ENCODE measurements at places on chromosomes 11 and 22. TPM values are rescaled to one million over a fixed set of nuclear protein-coding genes. Genes with fewer than 3 reads are reported as not detected.

GRCh38 chr22:45866646-45867117 is 110.3 kb downstream of the WNT7B start:
- no peak overlapping the region for H3K4me3 ChIP-seq
- H3K4me1 ChIP-seq: peaks cover 5% of the 10 kb centered on the region
- H3K27ac ChIP-seq: no peak overlapping the region
- H3K36me3 ChIP-seq: no peaks in the 10 kb centered on the region
- H3K27me3 ChIP-seq: peaks cover 23% of the 10 kb centered on the region

GRCh38 chr11:83601914-83602527 is 315.9 kb upstream of the CCDC90B start:
- no peak for DNase-seq
- no peak overlapping the region for H3K4me3 ChIP-seq
- H3K36me3 ChIP-seq: no peaks in the 10 kb centered on the region
- no peaks in the 10 kb centered on the region for H3K4me1 ChIP-seq

DNA sequence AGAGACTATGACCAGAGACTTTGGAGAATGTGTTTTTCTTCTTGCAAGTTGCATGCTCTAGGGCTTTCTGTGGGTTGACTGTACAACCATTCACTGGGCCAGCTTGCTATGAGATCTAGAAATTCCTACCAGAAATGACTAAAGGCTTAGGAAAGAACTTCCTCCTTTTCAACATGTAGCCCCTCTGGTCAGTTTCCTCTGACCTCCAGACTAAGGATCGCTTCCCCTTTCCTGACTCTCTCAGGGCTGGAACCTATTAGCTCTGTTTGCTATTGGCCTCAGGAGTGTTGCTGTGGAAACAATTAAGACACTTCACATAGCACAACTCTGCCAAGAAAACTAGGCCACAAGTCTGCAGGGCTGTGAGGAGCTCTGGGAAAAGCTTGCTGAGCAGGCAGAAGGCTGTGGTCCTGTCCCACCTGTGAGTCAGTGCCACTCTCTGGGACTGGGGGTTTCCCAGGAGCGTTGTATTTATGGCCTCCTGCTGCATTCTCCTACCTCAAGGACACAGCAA is 10.7 kb downstream of the CRY2 start:
- H3K36me3 ChIP-seq: peaks cover 43% of the 10 kb centered on the region
- no peak overlapping the region for H3K27ac ChIP-seq
- H3K4me1 ChIP-seq: no peaks in the 10 kb centered on the region
- no peaks in the 10 kb centered on the region for H3K27me3 ChIP-seq
- no peak overlapping the region for H3K4me3 ChIP-seq
- DNase-seq: no peak

- DNase-seq: no peak
- H3K27me3 ChIP-seq: no peaks in the 10 kb centered on the region
- no peak overlapping the region for H3K4me3 ChIP-seq
- peaks cover 22% of the 10 kb centered on the region for H3K36me3 ChIP-seq
These were observed 208.5 kb upstream of the MTMR2 start for GRCh38 chr11:96132437-96132836.

- H3K36me3 ChIP-seq: no peaks in the 10 kb centered on the region
- H3K4me1 ChIP-seq: no peaks in the 10 kb centered on the region
- no peak for DNase-seq
- no peaks in the 10 kb centered on the region for H3K27me3 ChIP-seq
- no peak overlapping the region for H3K27ac ChIP-seq
These were observed 397.1 kb downstream of the TBC1D22A start for GRCh38 chr22:47159592-47159991.

Gene DTX4
- 0.07 TPM for total RNA-seq

Gene DNAJB7
- total RNA-seq: not detected
